ENCODE measurements at places on chromosomes 13 and 19.
A peak's percentile ranks its signal among the peaks of the same experiment; 100 is the strongest.

DNA sequence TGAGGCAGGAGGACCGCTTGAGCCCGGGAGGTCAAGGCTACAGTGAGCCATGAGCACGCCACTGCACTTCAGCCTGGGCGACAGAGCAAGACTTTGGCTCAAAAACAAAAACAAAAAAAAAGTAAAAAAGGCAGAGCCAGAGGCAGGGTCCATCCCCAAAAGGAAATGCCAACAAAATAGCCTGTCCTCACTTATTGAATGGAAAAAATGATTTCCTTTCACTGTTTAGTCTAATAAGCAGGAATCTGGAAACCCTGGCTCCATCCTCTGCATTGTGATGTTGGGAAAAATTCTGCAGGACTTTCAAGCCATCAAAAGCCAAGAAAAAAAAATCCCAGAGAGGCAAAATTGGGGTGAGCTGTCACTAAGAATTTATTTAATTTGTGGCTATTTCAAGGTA is 23.2 kb downstream of the ZIC5 start:
- no peak for DNase-seq

DNA sequence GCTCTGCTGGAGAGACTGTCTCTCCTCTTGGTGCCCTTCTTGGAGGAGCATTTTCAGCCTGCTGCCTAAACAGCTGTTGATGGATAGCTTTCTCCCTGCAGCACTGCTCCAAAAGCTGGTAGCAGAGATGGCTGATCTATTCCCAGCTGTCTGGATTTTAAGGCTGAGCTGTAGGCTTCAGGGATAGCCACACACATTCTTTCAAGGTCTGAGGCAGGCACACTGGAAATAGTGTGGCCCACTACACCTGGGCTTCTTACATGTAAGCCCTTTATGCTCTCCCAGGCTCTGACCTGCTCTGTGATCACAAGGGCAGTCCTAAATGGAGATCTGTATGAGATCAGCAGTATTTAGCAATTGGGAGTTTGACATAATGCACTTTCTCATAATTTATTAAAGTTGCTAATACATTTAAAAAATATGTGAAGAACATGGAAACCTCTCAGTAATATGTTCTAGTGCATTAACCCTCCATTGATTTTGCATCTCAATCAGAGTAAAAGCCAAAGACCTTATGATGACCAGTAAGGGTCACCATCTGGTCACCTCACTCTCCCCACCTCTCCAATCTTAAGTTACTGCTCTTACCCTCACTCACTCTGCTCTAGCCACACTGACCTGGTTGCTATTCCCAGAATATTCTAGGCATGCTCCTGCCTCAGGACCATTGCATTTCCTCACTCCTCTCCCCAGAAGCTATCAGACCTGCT is 91.6 kb downstream of the MBNL2 start:
- DNase-seq = no peak

DNA sequence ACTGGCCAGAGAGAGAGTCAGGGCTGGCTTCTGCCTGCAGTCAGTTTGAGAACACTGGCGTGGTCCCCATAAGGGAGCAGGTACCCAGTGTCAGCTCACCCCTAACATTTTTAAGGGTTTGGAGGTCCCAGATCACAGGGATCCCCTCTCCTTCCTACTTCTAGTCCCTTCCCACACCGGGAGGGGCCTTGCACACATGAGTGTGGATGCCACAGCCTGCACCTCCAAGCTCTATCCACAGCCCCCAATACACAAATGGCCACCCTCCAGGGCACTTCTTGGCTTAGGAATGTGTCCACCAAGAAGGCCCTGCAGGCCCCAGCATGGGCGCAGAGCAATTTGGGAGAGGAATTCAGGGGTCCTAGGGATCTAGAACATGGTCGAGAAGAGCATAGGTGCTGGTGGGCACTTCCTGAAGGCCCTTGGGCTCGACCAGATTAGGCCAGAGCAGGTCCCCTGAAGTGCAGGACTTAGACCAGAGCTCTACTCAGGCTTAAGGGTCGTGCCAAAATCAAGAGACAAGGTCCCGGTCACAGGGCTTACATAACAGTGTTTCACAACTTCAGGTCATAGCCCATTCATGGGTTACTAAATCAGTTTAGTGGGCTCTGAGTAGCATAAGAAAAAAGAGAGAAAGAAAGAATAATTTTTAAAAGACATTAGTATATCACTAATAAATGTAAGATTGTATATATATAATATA is 16.0 kb downstream of the FXYD5 start:
- DNase-seq = no peak

DNA sequence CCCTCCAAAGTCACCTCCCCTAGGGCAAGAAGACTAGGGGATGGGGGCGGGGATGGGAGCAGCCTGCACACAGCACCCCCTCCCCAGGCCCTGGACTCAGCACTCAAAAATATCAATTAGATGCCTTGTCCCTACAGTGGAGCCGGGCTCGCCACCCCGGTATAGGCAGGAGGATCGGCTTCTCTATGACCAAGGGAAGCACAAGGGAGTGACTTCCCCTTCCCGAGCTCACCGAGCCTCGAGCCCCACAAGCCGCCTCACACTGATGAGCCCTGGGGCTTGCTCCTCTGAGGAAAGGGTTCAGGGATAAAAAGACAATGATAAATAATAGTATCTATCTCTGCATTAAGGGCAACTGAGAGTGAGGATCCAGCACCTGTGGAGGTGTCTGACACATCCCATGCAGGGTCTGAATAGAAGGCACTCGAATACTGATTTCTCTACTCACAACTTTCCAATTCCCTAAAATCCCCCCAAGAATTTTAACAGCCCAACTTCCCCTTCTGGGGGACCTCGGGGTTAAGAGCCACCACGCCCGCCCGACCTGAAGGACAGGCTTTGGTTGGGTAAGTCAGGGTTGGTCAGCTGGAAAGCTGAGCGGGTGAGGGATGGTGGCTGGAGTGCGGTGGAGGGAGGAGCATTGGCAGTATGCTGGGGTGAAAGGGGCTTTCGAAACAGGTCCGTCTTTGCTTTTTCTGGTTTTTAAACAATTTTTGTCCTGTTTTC is 51.3 kb downstream of the STK24 start:
- DNase-seq = no peak

- DNase-seq = no peak
These were observed 4.1 kb upstream of the RPS9 start for GRCh38 chr19:54196536-54196935.

GRCh38 chr13:100436099-100436498 is 152.5 kb downstream of the GGACT start:
- no peak for DNase-seq

GRCh38 chr13:101552786-101553185 is 100.3 kb downstream of the ITGBL1 start:
- no peak for DNase-seq

DNA sequence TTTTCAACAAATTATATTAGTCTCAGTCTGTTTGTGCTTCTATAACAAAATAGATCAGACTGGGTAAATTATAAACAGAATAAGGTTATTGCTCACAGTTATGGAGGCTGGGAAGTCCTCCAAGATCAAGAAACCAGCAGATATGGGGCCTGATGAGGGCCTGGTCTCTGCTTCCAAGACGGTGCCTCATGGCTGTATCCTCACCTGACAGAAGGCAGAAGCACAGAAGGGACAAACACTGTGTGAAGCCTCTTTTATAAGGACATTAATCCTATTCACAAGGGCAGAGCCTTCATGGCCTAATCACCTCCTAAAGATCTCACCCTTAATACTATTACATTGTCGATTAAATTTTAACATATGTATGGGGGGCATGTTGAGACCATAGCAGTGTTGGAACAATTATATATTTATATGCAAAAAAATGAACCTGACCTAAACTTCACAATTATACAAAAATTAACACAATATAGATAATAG is 12.7 kb downstream of the F10 start:
- DNase-seq = no peak

- no peak for DNase-seq
These were observed 2.8 kb downstream of the DNAJC3 start for GRCh38 chr13:95679722-95680121.

- peak; percentile 40 for DNase-seq
These were observed 959 bp downstream of the PDS5B start for GRCh38 chr13:32587011-32587810.

- DNase-seq = no peak
These were observed 41.2 kb upstream of the KCTD4 start for GRCh38 chr13:45242070-45242469.

DNA sequence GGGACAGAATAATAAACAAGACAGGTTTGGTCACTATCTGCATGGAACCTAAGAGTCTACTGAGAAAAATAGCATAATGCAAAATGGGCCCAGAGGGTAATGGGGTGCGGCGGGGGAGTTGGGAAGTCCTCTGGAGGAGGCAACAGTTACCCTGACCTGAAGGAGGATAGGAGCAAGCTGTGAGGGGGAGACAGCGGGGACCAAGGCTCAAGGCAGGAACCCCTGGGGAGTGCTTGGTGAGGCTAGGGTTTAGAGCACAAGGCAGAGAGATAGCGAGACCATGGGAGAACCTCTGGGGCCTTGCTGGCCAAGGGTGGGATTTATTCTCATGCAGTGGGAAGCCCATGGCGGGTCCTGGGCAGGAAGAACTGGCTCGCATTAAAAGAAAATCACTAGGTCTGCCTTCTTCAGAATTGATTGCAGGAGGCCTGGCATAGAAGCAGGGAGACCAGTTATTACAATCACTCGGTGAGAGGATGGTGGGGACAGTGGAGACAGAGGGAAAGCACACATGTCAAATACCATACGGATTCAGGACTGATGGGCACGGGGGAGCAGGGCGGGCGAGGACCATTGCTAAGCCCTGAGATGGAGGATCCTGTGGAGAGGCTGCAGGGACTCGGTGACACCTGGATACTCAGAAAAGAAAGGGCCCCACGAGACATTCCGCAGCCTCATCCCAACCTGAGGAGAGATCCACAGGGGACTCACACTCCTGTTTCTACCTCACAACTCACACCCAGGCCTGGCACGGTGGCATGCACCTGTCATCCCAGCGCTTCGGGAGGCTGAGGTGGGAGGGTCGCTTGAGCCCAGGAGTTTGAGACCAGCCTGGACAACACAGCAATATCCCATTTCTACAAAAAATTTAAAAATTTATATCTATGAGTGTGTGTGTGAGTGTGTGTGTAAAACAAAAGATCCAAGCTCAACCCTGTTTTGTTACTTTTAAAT is 110.4 kb downstream of the URI1 start:
- DNase-seq = no peak

DNA sequence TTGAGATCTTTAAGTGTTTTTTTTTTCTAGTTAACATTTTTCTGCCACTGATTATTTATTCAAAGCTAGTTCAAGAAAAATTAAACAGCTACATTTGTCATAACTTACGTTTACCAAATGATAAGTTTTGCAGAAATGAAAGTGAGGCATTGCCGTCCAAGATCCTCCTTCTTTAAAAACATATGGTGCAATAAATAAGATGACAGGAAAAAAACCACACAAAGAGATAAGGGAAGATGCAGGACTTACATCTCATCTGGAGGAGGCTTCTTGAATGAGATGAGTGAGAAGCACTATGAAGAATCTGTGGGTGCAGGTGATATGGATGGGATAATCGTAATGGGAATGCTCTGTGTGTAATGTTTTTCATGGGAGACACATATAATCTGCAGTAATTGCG is 12.4 kb downstream of the TNFSF13B start:
- DNase-seq = no peak

DNA sequence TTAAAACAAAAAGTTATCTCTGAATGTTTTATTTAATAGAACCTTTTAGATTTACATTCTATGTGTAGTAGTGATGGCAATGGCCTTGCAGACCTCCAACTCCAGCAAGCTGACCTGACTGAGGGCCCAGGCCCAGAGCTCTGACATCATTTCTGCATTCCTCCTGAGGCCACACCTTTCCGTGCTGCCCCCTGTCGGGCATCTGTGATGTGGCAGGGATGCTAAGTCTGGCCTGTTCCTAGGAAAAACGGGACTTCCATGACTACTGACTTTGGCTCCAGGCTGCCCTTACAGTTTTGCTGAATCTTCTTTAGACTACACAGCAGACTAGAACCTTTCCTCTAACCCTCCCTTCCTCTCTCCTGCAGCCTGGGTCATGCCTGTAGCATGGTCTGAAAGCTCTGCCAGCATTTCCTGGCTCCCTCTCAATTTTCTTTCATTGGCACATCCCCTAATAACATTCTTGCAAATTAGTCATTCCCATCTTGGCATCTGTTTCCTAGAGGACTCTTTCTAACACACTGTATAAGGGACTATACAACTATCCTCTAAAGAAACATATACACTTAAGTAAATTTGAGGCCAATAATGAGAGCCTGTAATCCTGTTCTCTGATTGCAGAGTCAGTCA is 249.1 kb downstream of the GPC5 start:
- no peak for DNase-seq

GRCh38 chr19:17097593-17098126 is 22.1 kb downstream of the MYO9B start:
- DNase-seq = no peak

- no peak for DNase-seq
These were observed 41.8 kb downstream of the MBD3L2B start for GRCh38 chr19:6979399-6979798.

GRCh38 chr19:58571575-58571947 is 1.6 kb downstream of the MZF1 start:
- peak; percentile 3 for DNase-seq

GRCh38 chr13:60012488-60012887 is 151.2 kb downstream of the DIAPH3 start:
- DNase-seq = no peak

- DNase-seq = peak; percentile 14
These were observed 10.1 kb upstream of the TPRX2 start for GRCh38 chr19:47848823-47849473.

- no peak for DNase-seq
These were observed 38.3 kb downstream of the ZIC2 start for GRCh38 chr13:100019780-100020356.

GRCh38 chr13:108154421-108154858 is 60.9 kb downstream of the LIG4 start:
- DNase-seq = no peak

DNA sequence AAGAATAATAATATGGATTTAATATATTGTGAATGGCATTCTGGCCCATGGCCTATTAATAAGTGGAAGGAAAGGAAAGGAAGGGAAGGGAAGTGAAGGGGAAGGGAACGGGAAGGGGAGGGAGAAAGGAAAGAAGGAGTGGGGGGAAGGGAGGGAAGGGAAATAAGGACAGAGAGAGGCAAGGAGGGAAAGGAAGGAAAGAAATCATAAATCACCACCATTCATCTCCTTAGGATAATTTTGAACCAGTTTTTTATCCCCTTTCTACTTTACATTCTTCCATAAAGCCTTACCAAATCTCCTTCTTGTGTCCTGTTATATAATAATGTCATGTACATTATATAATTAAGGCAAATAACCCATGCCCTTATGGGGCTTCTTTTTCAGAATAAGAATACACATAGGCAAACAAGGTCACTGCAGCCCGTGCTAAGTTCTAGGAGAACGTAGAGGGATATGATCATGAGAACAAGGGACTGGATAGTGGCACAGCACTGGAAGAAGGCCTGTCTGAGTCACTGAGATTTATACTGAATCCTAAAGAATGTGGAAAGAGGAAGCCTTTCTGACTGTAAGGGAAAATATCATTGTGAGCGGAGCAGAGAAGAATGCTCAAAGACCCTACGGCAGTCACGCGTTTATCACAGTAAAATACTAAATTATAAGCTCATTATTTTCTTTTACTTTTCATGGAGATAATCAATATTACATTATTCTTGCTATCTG is 444.5 kb upstream of the GPC6 start:
- no peak for DNase-seq
